ENCODE measurements at places on chromosomes 11 and 22.

DNA sequence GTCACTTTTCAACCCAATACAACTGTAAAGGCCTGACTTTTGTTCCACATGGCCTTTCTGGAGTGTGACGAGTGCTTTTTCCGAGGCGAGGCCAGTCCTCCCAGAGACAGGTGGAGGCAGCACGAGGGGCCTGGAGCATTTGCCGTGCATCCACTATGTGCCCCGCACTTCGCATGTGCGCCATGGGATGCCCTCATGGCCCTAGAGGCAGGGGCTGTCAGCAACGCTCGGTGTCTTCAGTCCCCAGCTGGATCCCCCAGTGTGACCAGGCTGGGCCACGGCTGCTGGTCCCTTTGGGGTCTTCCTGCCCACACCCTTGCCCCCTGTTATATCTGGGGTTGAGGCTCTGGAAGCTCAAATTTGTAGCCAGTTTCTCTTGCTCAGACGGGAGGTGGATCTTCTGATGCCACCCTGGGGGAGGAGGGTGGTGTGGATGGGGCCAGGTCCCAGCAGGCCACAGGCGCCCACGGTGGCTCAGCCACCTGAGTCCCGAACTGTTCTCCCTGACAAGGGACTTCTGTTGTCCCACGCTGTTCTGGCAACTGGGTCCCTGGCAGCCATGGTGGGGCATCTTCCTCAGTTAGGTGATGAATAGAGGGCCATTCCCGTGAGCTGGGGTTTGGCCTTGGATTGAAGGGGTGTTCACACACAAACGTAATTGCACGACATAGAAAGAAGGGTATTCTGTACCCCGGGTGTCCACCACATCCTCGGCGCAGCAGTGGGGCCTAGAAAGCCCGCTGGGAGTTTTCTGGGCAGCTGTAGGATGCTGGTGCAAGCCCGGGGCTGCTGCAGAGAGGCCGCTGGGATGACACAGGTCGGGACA, 100.9 kb downstream of the CTTN start:
- no peak for ATAC-seq

DNA sequence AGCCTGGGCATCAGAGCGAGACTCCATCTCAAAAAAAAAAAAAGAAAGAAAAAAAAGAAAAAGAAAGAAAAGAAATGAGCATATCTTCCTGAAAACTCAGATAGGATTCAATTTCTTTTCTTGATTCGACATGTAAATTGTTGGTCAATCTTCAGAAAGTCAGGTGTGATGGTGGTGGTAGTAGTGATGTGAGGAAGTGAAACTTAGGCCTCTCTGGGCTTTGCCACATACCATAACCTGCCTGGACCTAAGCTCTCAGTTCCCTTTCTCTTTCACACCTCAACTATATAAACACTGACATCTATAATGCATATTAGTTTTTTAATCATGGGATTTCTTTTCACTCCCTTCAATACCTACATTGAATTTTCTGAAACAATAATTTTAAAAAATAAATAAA, 98.0 kb upstream of the TBCEL start:
- ATAC-seq = peak; percentile 96

DNA sequence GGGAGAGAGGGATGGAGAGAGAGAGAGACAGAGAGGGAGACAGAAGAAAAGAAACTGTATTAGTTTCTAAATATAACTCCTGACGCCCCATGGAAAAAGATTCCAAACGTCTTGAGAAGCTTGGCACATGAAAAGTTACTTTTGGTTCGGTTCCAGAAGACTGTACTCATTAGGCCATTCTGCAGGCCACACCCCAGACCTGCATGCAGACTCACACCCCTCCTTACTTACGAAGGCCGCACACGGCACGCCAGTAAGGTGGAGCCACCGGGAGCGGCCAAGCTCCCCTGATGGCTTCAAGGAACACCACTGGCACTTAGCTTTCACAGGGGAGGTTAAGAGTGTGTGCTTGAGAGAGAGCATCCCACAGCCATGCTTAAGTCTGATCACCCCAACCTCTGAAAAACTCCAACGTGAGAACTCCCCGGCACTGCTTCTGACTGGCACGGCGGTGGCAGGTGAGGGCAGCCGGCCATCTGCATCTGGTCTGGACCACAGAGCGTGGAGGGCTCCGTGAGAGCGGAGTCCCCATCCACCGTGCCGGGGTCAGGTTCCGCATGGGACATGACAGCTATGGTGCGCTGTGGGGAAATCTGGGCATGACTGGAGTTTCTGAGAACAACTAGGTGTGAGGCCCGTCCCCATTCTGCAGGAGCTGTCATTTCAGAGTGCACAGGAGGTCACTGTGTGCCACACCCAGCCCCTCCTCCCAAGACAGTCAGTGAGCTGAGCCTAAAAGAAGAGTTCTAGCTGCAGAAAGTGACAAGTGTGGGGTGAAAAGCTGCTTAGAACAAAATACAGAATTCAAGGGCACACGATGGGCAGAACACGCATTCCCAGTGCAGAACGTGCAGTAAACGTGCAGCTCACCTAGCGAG, 62.4 kb downstream of the MYH9 start:
- ATAC-seq = no peak

DNA sequence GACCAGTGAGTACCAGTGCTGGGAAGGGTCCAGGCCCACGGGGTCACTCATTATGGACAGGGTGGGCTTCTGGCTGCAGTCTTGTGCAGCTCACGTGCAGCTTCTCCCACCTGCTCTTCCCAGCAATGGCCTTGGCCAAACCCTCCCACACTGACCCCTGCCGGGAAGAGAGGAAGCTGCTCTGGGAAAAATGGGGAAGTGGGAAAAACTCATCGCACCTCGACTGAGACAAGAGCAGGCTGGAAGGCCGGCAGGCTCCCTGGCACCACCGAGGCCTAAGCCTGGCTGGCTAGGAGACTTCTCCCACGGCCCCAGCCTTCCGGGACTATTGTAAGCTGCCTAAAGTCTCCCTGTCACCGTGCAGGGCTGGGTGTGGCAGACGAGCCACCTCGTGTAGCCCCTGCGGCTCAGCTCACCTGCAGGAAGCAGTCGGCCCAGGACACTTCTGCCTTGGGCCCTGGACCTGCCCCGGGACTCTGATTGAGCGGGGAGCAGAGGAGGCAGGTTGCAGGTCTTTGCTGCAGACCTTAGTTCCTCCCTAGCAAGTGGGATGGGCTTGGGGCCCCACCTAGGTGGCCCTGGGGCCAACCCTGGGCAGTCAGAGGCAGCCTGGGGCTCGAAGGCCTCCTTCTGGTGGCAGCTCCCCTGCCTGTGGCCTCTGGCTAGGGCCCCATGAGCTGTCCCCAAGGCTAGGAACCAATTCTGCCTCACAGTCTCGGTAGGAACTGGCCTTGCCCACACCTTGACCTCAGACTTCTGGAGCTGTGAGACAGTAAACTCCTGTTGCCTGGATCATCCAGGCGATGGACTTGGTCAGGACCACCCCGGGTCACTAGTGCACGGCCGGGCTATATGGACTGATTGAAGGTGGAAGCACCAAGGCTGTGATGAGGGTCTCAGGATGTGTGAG, 23.1 kb downstream of the MRGPRG start:
- ATAC-seq = no peak

- ATAC-seq = no peak
These were observed 166.4 kb downstream of the ETS1 start for GRCh38 chr11:128420951-128421350.

GRCh38 chr11:70517988-70518907, 119.9 kb downstream of the CTTN start:
- no peak for ATAC-seq

GRCh38 chr11:7278314-7278917, 26.7 kb downstream of the SYT9 start:
- ATAC-seq = no peak

DNA sequence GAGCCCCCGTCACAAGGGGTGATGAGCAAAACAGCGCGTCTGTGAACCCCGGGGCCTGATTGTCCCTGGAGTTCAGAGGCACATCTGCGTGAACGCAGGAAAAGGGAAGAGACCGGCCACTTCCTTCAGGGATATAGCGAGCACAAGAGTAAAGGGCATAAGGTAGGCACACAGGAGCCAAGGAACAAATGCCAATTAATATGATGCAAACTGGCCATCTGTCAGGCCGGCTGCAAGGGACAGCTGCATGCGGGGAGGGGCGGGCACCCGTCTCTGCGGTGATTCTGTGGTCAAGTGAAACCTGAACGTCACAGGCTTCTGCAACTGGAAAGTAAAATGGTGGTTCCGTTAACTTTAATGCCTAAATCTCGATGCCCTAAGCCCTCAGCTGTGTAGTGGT, 64.7 kb downstream of the TRIM29 start:
- no peak for ATAC-seq

DNA sequence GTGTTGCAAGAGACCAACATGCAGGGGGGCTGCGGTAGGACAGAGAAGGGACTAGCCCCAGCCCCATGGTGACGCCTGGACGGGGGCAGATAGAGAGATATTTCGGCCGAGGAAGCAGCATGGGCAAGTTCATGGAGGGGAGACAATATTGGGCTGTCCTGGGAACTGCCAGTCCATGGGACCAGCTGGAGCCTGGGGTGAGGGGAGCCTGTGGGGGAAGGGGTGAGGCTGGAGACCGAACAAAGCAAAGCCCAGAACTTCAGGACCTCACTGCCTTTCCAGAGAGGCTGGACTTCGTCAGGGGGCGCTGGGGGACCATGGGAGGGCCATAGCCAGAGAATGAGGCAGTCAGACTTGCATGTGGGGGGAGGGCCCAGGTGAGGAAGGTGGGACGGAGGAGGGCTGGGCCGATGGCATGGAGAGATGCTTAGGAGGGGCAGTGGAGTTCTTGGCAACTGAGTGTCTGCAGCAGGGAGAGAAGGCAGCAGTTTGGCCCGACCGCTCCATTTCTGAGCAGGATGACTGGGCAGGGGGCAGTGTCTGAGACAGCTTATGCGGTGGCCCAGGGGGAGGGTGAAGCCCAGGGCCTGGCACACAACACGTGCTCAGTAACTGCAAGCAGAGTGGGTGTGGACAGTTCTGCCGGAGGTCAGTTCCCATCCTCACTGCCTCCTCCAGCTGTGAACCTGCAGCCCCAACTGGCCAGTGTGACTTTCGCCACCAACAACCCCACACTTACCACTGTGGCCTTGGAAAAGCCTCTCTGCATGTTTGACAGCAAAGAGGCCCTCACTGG, 712 bp downstream of the UPK3A start:
- ATAC-seq = no peak

DNA sequence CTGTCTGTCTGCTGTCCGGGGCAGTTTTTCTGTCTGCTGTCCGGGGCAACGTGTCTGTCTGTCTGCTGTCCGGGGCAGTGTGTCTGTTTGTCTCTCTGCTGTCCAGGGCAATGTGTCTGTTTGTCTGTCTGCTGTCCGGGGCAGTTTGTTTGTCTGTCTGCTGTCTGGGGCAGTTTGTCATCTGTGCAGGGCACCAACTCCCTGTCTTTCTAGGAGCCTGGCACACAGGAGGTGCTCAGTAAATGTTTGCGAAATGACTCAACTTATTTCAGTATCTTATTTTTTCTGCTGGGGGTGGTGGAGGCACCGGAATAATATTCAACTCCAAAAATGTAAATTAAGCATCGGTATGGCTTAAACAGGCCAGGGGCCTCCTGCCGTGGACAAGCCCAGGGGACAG, 12.0 kb upstream of the TTLL12 start:
- no peak for ATAC-seq

DNA sequence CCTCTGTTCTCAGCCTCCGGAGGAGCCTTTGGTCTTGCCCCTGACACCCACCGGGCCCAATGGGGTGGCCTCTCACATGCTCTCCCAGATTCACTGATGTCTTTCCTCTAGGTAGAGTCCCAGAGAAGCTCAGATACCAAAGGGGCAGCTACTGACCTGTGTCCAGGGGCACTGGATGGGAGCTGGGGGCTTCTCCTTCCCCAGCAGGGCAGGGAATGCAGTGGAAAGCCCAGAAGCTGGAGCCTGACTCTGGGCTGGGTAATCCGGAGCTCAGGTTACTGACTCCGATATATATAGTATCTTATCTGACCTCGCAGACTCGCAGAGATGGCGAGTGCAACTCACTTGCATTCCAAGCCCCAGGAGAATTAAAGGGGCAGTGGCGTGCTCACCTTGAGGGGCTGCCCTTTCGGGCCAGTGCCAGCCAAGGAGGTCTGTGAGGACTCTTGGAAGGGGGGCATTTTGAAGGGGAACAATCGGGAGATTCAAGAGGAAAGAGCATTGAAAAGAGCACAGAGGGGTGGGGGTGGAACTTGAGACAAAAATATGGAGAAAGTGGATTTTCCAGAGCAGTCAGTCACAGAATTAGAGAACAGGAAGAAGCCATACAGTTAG, 2.5 kb downstream of the USP2 start:
- ATAC-seq = no peak

DNA sequence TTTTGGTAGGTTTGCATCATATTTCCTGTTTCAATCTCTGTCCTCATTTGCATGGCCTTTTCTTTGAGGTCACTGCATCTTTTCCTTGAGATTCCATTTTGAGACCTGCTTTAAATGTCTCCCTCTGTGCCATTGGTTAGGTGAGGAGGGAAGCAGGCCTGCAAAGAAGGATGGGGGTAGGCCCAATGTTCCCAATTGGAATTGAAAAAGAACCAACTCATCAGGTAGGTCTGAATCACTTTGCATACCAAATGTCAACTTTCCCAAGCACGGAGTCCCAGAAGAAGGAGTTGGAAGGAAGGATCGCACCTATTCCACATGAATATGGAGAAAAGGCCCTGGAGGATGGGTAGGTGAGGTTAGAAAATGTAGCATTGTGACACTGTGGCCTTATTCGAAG, 318.5 kb downstream of the BLID start:
- no peak for ATAC-seq

DNA sequence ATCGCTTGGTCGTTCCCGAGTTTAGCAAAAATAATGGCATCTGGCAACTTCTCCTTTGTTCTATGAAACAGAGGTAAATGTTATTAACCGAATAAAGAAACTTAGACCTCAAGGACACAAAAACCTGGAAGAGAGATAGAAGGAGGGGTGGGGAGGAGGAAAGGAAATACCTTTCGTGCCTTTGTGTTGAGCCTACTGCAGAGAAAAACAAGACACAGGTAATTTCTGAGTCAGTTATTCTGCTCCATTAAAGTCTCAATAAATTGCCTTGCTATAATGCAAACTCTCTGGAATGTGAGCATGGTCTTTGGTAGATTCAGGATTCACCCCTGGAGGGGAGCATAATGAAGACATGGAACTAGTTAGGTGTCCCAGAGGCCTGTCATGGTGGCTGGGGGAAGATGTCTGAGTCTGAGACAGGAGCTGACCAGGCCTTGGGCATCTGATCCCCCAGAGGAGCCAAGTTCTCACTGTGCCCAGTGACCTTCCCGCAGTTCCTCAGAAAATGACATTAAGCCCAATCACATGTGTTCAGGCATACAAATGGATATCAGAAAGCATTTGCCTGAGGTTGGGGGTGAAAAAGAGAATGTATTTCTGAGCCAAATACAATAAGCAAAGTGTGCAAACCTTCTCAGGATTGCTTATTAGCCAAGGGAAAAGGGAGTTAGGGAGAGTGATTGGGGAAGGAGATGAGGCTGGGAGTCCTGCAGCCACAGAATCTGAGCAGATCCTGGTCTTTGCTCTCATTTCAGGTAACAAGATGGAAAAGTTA, 72.6 kb upstream of the CADM1 start:
- ATAC-seq = no peak

- no peak for ATAC-seq
These were observed 1013.0 kb downstream of the OPCML start for GRCh38 chr11:132519241-132519815.

Data from stimulated activated memory B cell treated with anti-CD40 and anti-IgM and Interleukin-4, amounts not matched to agents 10 μg/mL and 1 μg/mL and 100 μg/mL, for 72 hours (primary cell).